IMR-90 (cell line): ENCODE measurements at places on chromosomes 1 and 21.

DNA sequence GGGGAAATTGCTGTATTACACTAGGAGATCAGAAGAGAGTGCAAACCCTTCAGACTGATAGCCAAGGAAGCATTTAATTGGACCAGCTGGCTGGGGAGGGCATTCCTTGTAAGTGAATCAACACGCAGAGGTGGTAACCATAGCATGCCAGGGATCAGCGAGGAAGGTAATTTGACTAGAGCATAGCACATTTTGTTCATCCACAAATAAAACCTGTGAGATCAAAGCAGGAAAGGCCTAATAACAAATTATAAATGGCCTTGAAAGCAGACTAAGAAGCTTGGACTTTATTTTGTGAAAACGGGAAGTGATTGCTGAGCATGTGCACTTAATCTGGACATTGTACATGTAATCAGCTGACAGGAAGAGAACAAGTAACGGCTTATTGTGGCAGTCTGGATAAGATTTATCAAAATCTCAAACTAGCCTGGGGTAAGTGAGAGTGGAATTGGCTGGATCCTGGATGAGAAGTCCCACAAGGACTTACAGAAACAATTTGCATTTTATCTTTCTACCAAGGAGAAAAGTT is 11.7 kb upstream of the CD55 start:
- peak; percentile 70 for DNase-seq

GRCh38 chr1:175273376-175274031 is 80.9 kb upstream of the KIAA0040 start:
- DNase-seq: no peak

- DNase-seq: no peak
Measured at GRCh38 chr1:27100335-27101053, 54.4 kb downstream of the SLC9A1 start.

DNA sequence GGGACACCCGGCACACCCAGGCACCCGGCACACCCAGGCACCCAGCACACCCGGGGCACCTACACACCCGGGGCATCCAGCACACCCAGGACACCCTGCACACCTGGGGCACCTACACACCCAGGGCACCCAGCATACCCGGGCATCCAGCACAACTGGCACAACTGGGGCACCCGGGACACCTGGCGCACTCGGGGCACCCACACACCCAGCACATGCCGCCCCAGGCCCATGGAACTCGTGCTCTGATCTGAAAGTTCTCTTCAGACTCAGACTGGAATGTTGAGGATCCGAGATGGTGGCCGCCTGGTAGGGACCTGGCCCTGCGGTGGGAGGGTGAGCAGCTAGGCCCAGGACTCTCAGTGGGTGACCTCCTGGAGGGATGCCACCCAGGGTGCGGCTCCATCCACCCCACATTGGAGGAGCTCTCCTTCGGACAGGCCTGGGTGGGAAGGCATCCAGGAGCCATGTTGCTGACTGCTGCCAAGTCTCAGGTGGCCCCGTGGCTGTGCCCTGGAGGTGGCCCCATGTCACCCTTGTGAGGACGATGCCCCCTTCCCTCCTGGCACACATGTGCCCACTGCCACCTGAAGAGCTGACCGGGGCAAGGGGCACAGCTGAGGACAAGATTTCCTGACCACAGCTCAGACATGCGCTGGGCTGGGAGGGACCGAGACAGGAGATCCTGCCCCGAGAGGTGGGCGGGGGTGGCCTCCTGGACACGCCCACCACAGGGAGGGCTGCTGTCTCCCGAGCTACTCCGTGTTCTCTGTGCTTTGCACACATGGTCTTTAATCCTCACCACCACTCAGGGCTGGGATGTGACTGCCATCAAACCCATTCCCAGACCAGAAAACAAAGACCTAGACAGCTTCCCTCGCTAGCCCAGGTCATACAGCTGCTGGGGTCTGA is 37.0 kb downstream of the UBE2G2 start:
- DNase-seq: no peak

- DNase-seq: no peak
Measured at GRCh38 chr1:164753521-164754077, 194.6 kb downstream of the PBX1 start.

DNA sequence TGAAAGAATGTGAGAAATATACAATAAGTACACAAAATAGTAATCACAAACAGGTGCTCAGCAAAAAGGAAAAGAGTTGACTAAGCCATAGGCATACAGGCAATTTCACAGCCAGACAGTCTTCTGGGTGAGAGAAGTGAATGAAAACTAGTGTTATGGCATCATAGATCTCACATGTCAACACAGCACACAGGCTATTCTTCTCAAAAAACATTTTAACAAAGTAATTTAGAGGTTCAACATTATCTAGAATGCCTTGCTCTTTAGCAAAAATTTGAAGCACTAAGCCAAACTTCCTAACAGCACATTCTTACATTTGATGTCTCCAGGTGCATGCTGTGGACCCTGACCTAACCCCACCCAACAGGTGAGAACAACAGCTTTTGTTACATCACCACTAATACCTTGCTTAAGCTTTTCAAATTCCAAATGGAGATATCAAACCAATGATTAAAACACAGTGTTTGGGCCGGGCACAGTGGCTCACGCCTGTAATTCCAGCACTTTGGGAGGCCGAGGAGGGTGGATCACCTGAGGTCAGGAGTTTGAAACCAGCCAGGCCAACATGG is 30.5 kb downstream of the OTUD7B start:
- no peak for DNase-seq

DNA sequence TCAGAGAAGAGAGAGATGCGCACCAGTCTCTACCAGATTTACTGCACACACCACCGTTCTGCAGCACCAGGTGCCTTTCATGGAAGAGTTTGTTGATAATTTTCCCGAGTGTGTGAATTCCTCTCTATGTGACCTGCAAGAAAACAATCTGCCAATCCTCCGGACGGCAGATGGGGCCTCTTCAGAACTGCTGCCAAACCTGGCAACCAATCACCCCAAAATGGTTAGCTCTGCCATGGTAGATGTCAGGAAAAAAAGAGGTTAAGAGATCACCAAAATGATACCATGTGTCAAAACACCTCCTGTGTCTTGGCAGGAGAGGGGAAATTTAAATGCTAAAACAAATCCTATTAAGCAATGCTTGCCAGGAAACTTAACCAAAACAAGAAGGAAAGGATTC is 96.5 kb downstream of the DAB1 start:
- DNase-seq: no peak

DNA sequence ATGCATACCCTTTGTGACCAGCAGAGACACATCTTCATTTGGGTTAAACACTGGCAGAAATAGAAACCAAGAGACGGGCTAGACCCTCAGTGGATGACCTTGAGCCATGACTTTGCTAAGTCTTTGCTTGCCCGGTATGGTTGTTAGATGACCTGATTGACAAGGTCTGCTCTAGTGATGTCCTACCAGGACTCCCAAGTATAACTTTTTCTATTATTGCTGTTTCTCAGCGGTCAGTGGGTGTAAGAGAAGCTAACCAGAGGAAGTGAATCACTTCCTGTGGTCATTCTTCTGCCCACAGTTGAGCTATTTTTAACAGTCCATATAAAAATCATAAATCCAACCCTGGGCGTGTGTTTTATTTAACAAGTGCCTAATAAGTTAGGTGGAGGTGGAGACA is 126.2 kb upstream of the ETS2 start:
- DNase-seq: peak; percentile 62

DNA sequence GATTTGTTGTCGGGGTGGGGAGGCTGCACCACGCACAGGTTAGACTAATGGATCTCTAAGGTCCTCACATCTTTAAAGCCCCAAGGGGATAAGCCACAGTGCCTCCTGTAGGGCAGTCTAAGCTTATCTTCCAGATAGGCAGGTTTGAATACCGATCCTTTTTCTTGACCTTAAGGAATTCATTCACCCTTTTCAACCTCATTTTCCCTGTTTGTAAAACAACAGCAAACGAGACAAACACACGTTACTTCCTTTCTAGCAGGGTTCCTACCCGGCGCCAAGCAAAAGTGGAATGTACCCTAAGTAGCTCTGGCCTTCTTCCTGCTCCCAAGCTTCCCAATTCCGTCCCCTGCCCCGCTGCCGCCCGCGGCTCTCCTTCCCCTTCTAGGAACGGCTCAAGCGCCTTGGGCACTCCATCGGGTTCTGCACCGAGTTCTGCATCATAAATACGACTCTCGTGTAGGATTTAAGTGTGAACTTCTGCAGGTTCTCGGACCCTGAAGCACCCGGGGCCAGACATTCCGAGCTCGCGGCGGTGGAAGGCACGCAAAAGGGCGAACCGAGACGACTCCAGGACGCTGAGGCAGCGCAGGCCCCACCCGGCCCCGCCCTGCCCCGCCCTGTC is 548 bp upstream of the CDC20 start:
- peak; percentile 37 for DNase-seq

DNA sequence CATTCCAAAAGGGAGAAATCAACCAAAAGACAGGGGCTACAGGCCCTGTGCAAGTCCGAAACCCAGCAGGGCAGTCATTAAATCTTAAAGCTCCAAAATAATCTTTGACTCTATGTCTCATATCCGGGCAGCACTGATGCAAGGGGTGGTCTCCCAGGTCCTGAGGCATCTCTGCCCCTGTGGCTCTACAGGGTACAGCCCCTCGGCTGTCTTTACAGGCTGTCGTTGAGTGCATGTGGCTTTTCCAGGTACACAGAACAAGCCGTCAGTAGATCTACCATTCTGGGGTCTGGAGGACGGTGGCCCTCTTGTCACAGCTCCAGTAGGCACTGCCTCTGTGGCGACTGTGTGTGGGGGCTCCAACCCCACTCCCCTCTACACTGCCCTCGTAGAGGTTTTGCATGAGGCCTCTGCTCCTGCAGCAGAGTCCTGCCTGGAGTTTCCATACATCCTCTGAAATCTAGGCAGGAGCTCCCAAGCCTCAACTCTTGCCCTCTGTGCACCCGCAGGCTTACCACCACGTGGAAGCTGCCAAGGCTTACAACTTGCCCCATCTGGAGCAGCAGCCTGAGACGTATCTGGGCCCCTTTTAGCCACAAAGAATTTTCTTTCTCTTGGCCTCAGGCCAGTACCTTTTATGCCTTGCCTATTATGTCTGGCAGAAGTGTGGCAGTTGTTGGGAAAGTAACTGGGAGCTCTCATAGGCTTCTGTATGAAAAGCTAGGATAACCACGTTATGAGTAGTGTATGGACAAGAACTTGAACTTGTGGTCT is 52.5 kb downstream of the POU2F1 start:
- peak; percentile 8 for DNase-seq

GRCh38 chr1:174194461-174194860 is 35.1 kb downstream of the RABGAP1L start:
- DNase-seq: no peak

DNA sequence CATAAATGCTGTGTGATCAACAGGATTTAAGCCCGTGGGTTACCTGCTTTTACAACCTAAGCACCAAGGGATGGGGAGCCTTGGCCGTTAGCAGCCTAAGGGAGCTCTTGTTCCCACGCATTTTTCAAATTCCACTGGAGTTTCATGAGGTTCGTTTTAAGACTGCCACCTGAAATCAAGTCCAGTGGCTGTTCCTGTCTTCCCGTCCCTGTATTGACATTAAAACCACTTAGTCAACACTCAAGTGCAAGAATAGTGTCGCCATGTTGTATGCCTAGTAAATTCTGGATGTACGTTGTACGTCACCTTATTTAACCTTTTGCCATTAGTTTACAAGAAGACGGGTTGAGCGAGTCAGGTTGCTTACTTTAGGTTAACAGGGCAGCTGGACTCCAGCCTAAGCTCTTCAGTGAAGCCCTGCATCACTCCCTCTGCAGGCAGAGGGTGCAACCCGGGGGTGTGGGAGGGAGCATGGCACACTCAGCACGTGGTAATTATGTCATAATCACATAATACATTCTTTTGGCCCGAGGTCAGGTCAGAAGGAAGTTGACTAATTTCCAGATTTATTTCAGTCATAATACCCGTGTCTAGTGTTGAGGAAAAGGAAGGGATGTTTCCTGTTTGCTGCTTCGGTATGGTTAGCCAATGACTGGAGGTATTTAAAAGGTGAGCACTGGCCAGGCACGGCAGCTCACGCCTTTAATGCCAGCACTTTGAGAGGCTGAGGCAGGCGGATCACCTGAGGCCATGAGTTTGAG is 42.5 kb downstream of the CNST start:
- peak; percentile 97 for DNase-seq

- no peak for DNase-seq
Measured at GRCh38 chr1:220921498-220921897, 42.3 kb downstream of the HLX start.

GRCh38 chr1:7962014-7962335 is 464 bp downstream of the PARK7 start:
- DNase-seq: no peak

GRCh38 chr1:178143730-178144690 is 50.1 kb downstream of the RASAL2 start:
- DNase-seq: peak; percentile 51

DNA sequence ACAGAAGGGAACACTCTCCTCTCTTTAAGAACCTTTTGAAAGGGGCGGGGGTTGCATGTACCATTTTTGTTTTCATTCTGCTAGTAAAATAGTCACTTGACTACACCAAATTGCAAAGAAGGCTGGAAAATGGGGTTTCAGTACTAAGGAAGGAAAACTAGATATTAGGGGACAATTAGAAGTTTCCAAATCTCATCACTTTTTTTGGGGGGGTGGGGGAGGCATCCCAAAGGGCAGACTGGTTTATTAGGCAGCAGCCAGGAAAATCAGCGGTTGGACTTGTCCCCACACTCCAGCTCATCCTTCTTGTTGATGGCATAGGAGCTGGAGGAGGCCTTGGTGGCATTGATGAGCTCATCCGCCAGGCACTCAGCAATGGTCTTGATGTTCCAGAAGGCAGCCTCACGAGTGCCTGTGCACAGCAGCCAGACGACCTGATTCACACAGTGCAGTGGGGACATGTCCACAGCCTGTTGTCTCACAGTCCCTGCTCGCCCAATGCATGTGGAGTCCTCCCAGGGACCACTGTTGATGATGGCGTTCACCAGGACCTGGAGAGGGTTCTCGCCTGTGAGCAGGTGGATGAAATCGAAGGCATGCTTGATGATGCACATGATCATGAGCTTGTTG is 1.7 kb upstream of the TMEM50B start:
- no peak for DNase-seq

GRCh38 chr21:39314143-39315027 is 953 bp upstream of the BRWD1 start:
- peak; percentile 65 for DNase-seq

- peak; percentile 67 for DNase-seq
Measured at GRCh38 chr1:27004471-27005165, 8.0 kb downstream of the TENT5B start.

GRCh38 chr1:98119796-98120195 is 199.0 kb upstream of the DPYD start:
- peak; percentile 22 for DNase-seq

- DNase-seq: no peak
Measured at GRCh38 chr1:209650454-209650853, 1.8 kb downstream of the LAMB3 start.

GRCh38 chr1:214280386-214281020 is 456 bp upstream of the SMYD2 start:
- peak; percentile 37 for DNase-seq

DNA sequence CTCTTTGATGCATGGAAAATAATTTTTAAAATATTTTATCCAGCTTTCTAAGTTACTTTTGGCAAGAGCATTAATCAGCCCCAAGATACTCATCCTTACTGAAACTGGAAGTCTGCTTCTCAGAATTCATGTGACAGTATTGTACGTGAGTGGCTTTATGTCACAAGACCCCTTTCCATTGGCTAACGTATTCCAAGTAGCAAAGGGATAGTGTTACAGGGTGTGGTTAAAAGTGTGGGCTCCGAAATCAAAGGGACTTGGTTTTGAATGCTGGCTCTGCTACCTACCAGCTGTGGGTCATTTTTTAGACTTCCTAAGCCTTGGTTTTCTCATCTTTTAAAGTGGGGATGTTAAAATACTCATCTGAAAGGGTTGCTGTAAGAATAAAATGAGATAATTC is 91.7 kb downstream of the RHOU start:
- DNase-seq: no peak

- DNase-seq: no peak
Measured at GRCh38 chr1:56898879-56899278, 44.3 kb downstream of the C8A start.

GRCh38 chr1:36982709-36983108 is 51.6 kb downstream of the GRIK3 start:
- DNase-seq: no peak
